ENCODE measurements at places on chromosomes 16 and 17.

DNA sequence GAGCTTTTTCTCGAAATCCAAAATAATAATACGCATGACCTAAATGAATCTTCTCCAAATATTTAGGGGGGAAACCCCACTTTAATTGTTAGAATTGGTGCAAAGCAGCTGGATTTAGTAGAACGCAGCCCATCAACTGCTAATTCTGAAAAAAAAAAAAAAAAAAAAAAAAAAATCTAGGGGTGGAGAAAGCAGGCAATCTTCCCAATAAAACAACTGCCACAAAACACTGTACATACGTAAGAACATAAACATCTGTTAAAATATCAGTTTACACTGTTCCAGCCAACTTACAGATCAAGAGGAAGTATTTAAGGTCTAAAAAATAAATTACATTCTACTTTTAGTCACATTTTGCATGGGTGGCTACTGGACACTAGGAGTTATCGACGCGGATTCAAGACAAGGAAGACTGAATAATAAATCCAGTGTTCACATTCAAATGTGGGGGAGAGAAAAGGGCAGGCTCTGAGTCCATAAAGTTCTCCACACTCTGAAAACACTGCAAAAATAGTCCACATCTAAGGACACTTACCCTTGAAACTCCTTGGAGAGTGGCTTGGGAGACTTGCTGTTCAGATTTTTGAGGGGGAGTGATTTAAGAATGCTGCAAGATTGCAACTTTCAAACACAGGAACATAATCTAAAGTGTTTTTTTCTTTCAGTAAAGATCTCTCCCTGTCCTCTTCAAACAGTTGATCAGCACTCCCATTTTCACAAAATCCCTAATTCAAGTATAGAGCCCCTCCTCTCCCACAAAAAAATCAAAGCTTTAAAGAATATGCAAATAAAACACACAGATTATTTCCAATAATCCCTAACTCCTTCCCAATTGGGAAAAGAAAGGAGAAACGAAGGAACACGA lies 1.3 kb downstream of the APPBP2 start:
- DNase-seq, result no peak

DNA sequence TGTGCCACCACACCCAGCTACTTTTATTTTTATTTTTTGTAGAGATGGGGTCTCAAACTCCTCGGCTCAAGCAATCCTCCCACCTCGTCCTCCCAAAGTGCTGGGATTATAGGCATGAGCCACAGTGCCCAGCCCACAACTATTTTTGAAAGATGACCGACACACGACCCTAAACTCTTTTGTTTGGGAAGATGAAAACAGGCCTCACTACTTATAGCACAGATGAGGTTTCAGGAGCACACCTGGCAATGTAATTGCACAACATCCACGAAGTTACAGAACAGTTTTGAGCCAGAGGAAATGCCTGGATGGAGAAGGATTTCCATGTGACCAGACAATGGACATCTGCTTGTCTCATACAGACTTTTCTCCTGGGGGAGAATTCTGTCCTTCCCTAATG lies 43.4 kb upstream of the PRSS54 start:
- no peak for DNase-seq

- no peak for DNase-seq
These were observed 12.5 kb downstream of the SLC22A31 start for GRCh38 chr16:89187770-89188392.

DNA sequence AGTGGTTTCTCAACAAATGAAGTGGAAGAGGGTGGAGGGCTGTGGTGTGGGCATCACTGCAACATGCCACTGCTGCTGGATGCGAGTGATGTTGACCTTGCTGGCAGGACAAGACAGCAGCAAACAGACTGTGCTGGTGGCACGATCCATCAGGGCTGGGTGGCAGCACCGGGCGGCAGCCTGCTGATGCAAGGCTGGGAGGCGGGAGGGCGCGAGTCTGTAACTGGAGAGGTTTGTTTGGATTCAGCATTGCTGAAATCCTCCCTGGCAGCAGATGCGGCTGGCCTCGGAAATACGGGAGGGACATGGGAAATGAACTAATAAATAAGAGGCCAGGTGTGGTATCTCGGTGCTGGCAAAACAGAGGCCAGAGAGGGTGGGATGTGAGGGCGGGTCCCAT lies 224.2 kb downstream of the ENGASE start:
- DNase-seq, result no peak

DNA sequence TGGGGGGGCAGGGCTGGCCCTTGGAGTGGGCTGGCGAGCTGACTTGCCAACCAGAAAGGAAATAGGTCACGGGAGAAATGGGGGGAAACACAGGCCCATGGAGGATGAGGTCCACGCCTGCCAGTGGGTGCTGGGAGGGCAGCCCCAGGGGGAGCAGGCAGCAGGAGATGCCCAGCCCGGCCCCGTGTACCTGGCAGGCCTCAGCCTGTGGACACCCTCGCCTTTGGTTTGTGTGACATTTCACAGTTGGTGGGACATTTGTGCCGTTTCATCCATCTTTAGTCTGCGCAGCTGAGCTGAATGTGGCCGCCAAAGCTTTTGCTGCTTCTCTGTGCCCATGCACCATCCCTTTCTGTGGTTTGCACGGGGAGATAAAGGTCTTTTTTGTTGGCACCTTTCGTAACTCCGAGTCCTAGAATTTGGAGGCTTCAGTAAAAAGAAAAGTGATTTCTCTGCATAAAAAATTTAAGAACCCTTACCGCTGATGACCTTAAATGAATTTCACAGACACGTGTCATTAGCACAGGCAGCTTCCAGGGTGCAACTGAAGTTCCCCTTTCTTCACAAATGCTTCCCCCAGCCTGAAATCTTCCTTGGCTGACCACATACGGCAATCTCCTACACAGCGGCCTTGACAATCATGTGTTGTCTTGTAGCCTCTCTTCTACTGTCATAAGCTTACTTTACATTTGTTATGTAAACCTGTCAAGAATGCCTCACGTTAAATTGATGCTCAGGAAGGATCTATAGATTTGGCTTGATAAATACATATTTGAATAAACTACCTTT lies 193.6 kb downstream of the RPTOR start:
- no peak for DNase-seq

GRCh38 chr17:8073627-8074484 lies 13.7 kb downstream of the ALOX12B start:
- peak; percentile 77 for DNase-seq

DNA sequence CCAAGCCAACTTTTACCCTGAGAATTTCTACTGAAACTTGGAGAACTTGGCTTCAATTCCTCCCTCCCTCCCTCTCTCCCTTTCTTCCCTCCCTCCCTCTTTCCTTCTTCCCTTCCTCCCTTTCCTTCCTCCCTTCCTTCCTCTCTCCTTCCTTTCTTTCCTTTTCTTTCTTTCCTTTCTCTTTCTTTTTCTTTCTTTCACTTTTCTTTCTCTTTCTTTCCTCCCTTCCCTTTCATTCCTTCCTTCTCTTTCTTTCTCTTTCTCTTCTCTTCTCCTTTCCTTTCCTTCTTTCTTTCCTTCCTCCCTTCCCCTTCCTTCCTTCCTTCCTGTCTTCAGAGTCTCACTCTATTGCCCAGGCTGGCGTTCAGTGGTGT lies 268.1 kb upstream of the SDK2 start:
- DNase-seq, result no peak

DNA sequence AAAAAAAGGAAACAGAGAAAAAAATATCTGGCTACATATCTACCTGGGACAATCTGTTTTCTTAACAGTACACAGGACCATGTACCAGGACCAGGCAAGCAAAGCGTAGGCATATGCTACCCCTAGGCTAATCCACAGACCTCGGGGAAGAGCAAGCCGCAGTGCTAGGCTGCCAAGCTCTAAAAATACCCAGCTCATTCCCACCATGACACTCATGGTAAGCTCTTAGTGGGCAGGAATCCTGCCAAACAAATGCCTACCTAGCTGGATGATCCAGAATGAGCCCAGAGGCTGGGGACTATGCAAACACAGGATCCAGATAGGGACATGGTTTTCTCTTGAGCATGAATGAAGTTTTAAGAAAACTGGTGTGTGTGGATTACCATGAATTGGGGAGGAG lies 95.6 kb downstream of the GRIN2A start:
- DNase-seq, result no peak

- DNase-seq, result no peak
These were observed 720 bp downstream of the METRN start for GRCh38 chr16:715477-716199.

DNA sequence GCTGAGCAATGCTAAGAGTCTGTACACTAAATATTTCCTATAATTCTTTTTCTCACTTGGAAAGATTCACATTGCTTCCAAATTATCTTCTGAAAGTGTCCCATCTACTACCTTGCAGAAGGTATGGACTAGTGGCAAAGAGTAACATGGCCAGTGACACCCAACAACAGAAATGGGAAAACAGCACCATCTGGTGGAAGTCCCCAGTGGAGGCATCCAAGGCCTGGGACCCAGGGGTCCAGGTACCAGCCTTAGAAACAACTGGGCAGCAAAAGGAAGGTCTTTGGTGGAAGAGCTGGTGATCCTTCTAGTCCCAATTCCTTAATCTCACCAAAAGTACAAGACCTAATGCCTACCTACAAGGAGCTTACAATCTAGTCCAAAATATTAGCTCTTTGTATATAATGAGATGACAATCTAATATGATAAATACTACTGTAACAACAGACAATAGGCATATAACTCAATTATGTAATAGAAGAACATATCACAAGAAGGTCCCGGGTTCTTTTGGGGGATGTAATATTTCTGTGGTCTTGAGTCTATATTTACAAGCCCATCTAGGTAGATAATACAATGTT lies 55.3 kb downstream of the SKAP1 start:
- no peak for DNase-seq

GRCh38 chr17:6018788-6019187 lies 51.4 kb upstream of the WSCD1 start:
- no peak for DNase-seq

DNA sequence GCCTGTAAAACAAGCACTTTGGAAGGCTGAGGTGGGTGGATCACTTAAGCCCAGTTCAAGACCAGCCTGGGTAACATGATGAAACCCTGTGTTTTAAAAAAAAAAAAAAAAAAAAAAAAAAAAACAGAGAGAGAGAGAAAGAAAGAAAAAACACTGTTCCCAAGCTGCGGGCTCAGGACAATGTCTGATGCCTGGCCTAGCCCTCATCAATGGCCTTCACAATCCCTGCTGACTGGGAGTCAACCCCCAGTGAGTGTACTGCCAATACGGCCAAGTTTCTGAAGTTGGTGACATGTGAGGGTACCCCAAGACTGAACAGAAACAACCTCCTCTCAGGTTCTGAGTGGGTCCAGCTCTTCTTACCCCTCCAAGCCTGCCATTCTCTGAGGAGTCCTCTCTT lies 116.5 kb downstream of the ZNF778 start:
- DNase-seq, result no peak

- DNase-seq, result no peak
These were observed 150.0 kb downstream of the MSI2 start for GRCh38 chr17:57406131-57406980.

GRCh38 chr16:83247767-83248372 lies 559.9 kb upstream of the HSBP1 start:
- DNase-seq, result no peak

GRCh38 chr17:35730400-35731005 lies 936 bp upstream of the RASL10B start:
- DNase-seq, result no peak

GRCh38 chr17:44022246-44022645 lies 7.5 kb upstream of the TMEM101 start:
- no peak for DNase-seq

GRCh38 chr17:11757815-11758214 lies 159.5 kb downstream of the DNAH9 start:
- no peak for DNase-seq

GRCh38 chr16:49023050-49023449 lies 258.6 kb downstream of the CBLN1 start:
- peak; percentile 42 for DNase-seq

DNA sequence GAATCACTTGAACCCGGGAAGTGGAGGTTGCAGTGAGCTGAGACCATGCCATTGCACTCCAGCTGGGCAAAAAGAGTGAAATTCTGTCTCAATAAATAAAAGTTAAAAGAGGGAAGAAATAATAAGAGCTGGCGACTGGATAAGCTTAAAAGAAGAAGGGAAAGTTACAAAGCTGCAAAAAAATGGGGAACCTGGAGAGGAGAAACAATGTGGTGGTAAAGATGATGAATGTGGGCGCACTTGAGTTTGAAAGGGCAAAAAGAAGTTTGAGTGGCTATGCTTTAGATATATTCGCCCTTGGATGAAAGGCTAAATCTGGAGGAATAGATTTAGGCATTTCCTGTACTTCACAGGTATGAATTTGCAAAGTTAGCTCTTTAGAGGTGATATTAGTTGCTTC lies 53.0 kb upstream of the YPEL2 start:
- DNase-seq, result no peak

- no peak for DNase-seq
These were observed 100.1 kb upstream of the CHMP6 start for GRCh38 chr17:80891397-80892018.

GRCh38 chr16:5349670-5350517 lies 252.3 kb upstream of the EEF2KMT start:
- DNase-seq, result no peak

- no peak for DNase-seq
These were observed 2.0 kb downstream of the KLHL11 start for GRCh38 chr17:41863074-41863848.

DNA sequence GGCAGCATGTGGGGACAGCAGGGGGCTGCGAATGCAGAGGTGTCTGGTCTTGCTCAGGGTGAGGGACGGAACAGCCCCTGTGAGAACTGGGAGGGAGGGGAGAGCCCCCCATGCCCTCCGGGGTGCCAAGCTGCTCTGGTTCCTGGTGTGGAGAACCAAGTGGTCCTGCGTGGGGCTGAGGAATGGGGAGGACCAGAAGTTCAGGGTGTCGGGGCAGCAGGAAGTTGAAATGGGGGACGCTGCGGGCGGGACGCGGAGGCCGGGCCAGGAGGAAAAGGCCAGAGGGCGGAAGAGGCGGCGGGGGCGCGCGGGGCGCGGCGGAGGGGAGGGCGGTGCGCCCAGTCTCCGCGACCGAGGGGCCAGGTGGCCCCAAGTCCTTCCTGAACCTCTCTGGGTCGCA lies 3.6 kb downstream of the ALDH3A1 start:
- no peak for DNase-seq

- no peak for DNase-seq
These were observed 38.5 kb upstream of the CES5A start for GRCh38 chr16:55913716-55914115.

GRCh38 chr16:55236655-55237054 lies 87.3 kb upstream of the IRX6 start:
- no peak for DNase-seq

GRCh38 chr16:53132406-53132805 lies 77.6 kb downstream of the CHD9 start:
- no peak for DNase-seq

- DNase-seq, result no peak
These were observed 398.8 kb downstream of the HS3ST3B1 start for GRCh38 chr17:14699574-14700185.

- DNase-seq, result no peak
These were observed 3.0 kb upstream of the IL4R start for GRCh38 chr16:27310576-27311447.

DNA sequence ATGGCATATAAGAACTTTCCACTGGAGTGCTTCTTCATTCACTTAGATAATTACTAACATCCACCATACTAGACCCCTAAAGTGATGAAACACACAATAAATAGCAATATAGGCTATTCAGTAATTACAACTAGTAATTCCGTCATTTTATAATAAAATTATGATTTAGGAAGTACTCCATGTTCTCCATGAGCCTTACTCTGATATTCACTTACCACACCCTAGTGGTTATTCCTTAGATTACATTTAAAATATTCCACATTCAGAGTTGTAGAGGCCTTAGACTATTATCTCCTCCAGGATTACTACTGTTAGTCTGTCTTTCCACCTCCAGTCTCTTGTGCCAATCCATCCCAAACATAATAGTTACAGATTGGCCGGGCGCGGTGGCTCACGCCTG lies 62.4 kb downstream of the STH start:
- DNase-seq, result peak; percentile 10
